Fibroblast of lung (primary cell): ENCODE measurements at places on chromosomes 11 and 22. TPM values are rescaled to one million over a fixed set of nuclear protein-coding genes. Genes with fewer than 3 reads are reported as not detected.

The NNMT gene
- polyA plus RNA-seq: 156 and 194 TPM in 2 replicates

The LRRC74B gene
- not detected in 2 replicates for polyA plus RNA-seq

The ATF4 gene
- polyA plus RNA-seq: 412 and 546 TPM in 2 replicates

The IL18 gene
- polyA plus RNA-seq: 0.23 and 0.77 TPM in 2 replicates

The SHANK3 gene
- polyA plus RNA-seq: 0.12 and 0.17 TPM in 2 replicates

The TPBGL gene
- polyA plus RNA-seq: not detected in 2 replicates

The C11orf97 gene
- not detected in 2 replicates for polyA plus RNA-seq
